ENCODE measurements at places on chromosomes 4 and X. TPM values are rescaled to one million over a fixed set of nuclear protein-coding genes. Genes with fewer than 3 reads are reported as not detected.

GRCh38 chrX:113457719-113458118 is 617.1 kb upstream of the AMOT start:
- DNase-seq: no peak

GRCh38 chrX:27706526-27706925 is 101.3 kb upstream of the MAGEB10 start:
- no peak for DNase-seq

DNA sequence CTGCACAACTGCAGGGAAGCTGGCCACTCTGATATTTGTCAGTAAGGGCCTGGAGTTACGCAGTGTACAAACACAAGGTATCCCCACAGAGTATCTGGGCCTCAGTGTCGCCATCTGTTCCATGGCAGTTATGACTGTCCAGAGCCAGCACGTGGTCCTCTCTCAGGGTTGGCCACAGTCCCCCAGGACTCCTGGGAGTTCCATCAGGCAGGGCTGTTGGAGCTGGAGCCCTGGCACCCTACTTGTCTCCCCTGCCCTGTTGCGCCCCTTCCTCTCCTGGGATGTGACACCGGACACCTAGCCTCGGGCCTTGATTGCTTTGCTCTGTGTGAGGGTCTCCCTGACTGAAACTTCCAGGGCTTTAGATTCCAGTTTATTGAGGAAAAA is 8.4 kb downstream of the HTRA3 start:
- DNase-seq: peak; percentile 65

DNA sequence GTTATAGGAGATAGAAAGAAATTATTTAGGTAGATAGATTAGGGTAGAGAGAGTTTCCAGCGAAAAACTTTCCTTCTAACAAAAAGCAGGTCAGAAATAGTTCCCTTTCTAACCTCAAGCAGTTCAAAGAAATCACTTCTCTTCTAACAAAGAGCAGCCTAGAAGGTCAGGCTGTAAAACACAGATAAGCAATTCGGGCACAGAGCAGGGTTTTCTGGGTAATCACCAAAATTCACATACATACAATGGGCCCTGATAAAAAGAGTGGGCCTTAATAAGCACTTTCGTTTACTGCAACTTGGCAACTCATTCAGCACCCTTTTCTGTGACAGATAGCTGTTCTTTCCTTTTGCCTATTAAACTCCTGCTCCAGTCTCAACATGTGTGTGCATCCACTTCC is 13.4 kb upstream of the NAF1 start:
- DNase-seq: no peak

GRCh38 chr4:3514221-3514780 is 17.9 kb downstream of the LRPAP1 start:
- DNase-seq: peak; percentile 49

GRCh38 chr4:101682946-101683345 is 107.6 kb upstream of the BANK1 start:
- peak; percentile 68 for DNase-seq

- DNase-seq: no peak
Observed at GRCh38 chr4:6245246-6246169, 24.1 kb upstream of the WFS1 start.

GRCh38 chrX:28709421-28709820 is 122.2 kb downstream of the IL1RAPL1 start:
- DNase-seq: no peak

DNA sequence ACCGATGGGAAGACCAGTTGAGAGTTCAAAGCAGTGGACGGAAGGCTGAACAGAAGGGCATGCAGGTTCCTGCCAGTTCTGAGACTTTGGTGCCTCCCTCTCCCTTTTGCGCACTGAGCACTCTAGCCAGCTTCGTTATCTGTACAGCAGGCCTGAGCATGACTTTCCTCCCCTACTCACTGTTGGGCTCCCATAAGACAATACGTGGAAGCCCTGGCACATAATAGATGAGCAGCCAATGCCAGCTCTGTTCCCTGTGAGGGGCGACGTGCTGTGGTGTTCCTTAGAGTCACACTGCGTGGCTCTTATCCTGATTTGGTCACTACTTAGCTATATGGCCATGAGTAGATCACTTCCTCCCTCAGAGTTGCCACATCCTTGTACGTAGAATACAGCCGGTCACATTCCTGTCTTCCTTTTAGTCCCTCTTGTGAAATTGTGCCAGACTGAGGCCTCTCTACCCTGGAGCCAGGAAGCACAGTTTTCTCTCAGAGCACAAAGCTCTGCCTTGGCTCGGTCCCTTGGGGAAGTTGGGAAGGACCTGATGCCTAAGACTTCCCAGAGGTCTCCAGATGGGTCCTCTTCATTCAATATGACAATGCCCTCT is 160.4 kb upstream of the MAMLD1 start:
- DNase-seq: no peak

GRCh38 chr4:114599903-114600552 is 1.4 kb downstream of the UGT8 start:
- DNase-seq: no peak

GRCh38 chr4:58809366-58809765 is 1699.2 kb upstream of the IGFBP7 start:
- no peak for DNase-seq

- no peak for DNase-seq
Observed at GRCh38 chr4:102469806-102470205, 31.4 kb upstream of the NFKB1 start.

GRCh38 chrX:96721354-96721753 is 36.7 kb downstream of the DIAPH2 start:
- DNase-seq: no peak

Gene VCX3A
- total RNA-seq: not detected

Gene FNIP2
- 42.9 TPM for total RNA-seq

Gene GUF1
- total RNA-seq: 24.0 TPM

Gene NEXMIF
- total RNA-seq: under 0.01 TPM

Gene MAGEA2B
- not detected for total RNA-seq

Gene XPNPEP2
- not detected for total RNA-seq

Gene PRRG3
- total RNA-seq: not detected

Gene PCSK1N
- total RNA-seq: 5.4 TPM

Gene FAT1
- 268 TPM for total RNA-seq

Data from myocyte (in vitro differentiated cells).